HL-60 (cell line): ENCODE measurements at places on chromosomes 2 and 18.

- DNase-seq, result no peak
Observed at GRCh38 chr18:78582181-78582709, 397.4 kb upstream of the SALL3 start.

GRCh38 chr18:62664414-62664813, 50.9 kb upstream of the PHLPP1 start:
- DNase-seq, result no peak

- DNase-seq, result no peak
Observed at GRCh38 chr2:72367530-72368225, 220.0 kb upstream of the CYP26B1 start.

DNA sequence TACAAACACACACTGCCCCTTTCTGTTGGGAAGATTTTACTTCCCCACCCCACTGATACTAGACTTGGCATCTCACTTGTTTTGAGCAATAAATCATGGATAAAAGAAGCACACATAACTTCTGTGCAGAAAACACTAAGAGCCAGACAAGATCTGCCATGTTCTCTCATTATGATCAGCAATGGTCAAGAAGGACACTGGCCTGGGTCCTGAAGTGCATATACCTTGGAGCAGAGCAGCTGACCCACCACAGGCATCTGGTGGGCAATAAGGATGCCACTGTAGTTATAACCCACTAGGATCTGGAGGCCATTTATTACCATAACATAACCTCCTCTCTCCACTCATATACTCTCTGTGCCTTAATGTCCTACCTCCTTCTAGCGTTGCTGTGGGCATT, 338.3 kb downstream of the NCKAP5 start:
- no peak for DNase-seq

- no peak for DNase-seq
Observed at GRCh38 chr18:47802802-47803201, 127.7 kb downstream of the SMAD2 start.

GRCh38 chr2:42092084-42092996, 44.5 kb downstream of the PKDCC start:
- DNase-seq, result peak; percentile 28

DNA sequence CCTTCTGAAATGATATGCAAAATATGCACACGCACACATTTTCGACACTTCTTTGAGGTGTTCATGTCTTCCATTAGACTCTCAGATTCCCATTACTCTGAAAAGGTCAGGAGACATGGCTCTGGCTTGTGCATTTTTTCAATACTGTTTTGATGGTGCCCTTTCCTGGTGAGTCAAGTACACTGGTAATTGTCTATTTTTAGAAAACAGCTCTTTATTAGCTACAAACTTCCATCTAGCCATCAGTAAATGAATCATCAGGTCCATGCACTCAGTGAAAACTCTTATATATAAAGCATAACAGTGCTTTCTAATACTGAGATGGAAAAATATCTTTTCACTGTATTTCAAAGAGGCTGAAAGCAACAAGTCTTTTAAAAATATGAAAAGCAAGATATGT, 194.9 kb downstream of the GALNT1 start:
- DNase-seq, result no peak

GRCh38 chr2:100812573-100812972, 7.4 kb upstream of the NPAS2 start:
- no peak for DNase-seq

DNA sequence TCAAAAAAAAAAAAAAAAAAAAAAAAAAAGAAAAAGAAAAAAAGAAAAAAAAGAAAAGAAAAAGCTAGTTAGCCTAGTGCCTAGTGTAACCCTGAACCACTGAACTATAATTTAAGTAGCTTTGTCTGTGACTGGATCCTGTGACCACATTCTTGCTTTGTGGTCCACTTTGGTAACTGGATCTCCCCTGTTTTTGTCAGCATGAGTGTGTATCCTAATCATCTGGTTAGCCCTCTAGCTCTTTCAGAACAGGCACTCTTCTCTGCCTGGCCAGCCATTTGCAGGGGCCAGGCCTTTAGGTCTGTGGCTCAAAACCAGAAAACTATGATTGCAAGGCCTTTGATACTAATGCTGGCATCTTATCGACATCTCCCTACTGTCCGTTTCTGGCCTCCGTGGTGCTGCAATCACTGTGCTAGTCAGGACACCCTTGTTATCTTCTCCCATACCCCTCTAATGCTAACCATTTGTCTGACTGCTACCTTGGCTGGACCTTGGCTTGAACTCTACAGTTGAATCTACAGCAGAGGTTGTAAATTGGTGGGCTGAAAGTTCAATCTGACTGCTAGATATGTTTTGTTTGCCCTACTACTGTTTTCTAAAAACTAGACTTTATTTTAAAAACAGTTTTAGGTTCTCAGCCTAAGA, 40.5 kb downstream of the RBKS start:
- no peak for DNase-seq

- DNase-seq, result peak; percentile 80
Observed at GRCh38 chr2:69581774-69582581, 61.6 kb downstream of the AAK1 start.
